Cardiac muscle cell (in vitro differentiated cells and primary cell): ENCODE measurements at places on chromosomes 7 and 10. TPM values are rescaled to one million over a fixed set of nuclear protein-coding genes. Genes with fewer than 3 reads are reported as not detected.

GRCh38 chr10:127203067-127203466 lies 6.7 kb upstream of the INSYN2A start:
- no peak for DNase-seq

- no peak for DNase-seq
These were observed 25.7 kb downstream of the NDUFB2 start for GRCh38 chr7:140722254-140722653.

DNA sequence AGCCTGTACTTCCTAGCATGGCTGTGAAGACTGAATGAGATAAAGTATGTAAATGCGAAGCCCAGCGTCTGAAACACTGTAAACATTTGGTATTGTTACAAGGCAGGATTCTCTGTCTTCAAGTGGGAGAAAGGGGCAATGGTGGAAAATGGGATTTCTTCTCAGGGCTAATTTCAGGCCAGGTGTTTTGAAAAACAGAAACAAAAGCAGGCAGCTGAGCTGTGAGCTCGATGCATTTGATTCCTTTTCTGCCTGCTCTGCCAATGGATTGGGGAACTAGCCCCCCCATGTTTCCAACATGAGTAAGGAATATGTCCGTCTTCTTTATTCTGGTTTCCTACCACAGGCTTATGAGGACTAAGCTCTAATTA lies 732.1 kb upstream of the AUTS2 start:
- DNase-seq: no peak

DNA sequence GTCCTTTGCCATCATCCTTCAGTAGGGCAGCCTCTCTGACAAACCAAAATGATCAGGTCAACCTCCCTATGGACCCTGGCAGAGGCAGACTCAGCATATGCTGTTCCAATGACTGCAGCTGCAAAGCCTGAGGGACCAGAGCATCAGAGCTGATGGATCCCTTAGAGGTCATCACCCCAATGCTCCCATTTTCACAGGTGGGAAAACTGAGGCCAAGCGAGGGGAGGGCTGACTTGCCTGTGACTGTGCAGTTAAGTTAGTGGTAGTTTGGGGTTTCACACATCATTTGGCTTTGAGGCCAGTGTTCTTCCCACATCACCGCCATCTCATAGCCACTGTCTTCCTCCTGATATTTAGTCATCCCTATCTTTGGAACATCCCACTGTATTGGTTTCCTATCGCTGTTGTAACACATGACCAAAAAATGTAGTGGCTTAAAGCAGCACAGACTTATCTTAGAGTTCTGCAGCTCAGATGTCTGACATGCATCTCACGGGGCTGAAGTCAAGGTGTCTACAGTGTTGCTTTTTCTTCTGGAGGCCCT lies 69.3 kb upstream of the PDZD8 start:
- DNase-seq: no peak

DNA sequence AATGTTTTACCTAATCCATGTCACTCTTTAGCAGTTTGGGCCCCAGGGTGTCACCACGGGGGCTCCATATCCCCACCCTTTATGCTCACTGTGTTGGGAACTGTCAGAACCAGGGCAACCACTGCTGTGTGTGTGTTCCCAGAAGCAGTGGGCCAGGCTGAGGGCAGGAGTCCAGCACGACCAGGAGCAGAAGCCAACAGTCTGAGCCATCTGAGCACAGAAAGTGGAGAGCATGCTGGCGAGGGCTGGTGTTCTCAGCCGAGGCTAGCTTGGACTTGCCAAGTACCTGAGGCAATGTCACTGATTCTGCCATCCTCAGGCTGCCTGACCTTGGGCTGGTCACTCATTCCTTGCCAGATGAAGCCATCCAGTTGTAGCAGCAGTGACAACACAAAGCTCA lies 285.0 kb downstream of the BMPER start:
- DNase-seq: no peak

DNA sequence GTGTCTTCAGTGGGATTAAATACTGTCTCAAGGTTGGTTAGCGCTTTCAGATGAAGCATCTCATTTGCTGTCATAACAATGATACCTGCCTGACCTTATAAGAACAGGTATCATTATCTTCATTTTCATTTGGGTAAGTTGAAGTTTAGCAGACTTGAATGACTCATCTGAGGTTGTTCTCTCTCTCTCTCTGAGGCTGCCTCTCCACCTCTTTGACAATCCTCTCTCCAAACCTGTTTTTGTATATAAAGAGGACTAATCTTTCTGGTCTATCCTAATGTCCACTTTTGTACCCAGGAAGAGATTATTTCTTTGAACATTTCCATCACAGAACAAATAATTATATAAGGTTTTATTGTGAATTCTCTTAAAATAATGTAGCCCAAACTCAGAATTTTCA lies 291.4 kb downstream of the KLF6 start:
- DNase-seq: no peak

The TBXAS1 gene
- 0.83 and 4.1 TPM in 2 replicates for total RNA-seq

DNA sequence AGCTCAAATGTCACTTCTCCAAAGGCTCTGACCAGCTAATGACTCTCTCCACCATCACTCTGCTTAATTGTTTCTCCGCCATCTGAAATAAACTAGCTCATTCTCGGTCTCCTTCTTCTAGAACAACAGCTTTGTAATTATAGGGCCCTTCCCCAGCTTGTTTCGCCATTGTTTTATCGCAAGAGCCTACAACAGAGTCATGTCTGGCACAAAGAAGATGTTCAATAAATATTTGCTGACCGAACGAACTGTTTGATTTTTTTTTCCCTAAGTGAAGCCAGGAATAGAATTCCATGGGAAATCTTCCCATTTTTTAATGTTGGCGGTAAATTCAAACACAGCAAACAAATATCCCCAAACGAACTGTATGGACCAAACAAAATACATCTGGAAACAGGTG lies 63.8 kb upstream of the NMT2 start:
- no peak for DNase-seq

DNA sequence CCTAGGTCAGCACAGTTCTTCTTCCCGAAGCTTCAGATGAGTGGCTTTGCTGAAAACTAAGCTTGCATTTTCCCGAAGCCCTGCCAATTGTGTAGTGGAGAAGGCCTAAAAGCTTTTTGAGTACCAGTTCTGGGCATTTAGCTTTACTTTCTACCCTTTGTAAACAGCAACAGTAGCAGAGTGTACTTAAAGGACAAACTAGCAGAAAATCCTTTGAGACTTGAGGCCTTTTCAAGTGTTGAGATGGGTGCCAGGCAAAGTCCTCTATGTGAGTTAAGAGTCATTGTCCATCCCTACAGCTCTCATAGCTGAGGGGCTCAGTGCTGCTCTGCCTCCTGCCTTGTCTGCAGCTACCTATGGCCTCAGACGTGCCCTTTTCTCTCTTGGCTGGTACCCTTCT lies 368.2 kb downstream of the CCSER2 start:
- DNase-seq: no peak

The CUBN gene
- 1.7 and 2.7 TPM in 2 replicates for total RNA-seq

The ZNF467 gene
- total RNA-seq: 19.9 and 33.7 TPM in 2 replicates

The OR6V1 gene
- not detected in 2 replicates for total RNA-seq
